Activated gamma-delta T cell treated with Interleukin-2 at 50 U/mL for 16 hours (primary cell): ENCODE measurements at places on chromosomes 16 and 17.

DNA sequence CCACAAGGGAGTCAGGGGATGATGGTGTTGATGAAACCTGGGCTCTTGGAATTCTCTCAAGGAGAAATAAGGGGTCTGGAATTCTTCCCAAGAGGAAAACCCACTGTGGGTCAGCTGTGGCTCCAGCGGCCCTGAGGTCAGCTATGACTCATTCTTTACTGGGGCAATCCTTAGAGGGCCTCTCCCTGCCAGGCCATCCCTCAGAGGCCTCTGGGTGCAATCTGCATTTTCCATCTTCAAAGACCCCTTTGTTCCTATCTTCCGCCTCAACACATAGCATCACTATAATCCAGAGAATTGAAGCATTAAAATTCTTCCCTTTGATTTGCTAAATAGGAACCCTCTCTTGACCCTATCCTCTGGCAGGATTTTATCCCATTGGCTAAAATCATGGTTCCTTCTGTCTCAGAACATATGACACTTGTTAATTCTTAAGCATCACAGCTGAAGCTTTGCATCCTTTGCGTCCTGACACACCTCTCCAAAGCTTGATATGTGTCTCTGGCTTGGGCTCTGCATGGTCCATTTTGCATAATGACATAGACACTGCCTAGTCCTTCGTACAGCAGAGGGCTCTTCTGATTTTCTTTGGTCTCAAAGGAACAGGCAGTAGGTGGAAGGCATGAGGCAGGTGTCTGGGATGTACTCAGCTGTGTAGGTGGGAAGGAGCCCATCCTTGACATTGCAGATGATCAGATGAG is 4.4 kb upstream of the KRT37 start:
- no peak for DNase-seq

DNA sequence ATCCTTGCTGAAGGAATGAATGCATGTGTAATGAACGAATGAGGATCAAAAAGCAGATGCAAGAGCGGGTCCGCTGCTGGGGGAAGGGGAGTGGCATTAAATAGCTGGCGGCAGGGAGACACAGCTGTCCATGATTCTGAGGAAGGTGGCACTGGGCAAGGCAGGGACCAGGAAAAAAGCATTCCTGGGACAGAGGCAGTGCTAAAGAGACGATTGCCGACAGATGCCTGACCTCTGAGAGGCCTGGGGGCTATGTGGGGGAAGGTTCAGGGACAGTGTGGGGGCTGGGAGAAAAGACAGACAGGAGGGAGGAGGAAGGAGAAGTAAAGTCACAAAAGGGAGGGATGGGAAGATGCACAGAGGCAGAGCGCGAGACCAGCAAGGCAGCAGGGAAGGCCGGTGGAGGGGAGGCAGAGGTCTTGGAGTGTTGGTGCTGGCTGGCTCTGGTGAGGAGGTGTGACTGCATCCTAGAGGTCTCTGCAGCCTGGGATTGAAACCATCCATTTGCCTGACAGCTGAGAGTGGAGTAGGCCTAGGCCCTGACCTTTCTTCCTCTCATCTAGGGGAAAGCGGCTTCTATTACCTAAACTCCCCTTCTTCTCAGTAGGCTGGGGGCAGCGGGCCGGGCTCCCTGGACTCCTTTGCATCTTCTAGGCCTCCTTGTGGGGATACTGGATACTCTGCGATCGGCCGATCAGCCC is 109.9 kb downstream of the SDK2 start:
- no peak for DNase-seq

GRCh38 chr16:46650254-46650623 is 29.1 kb upstream of the SHCBP1 start:
- DNase-seq, result no peak

DNA sequence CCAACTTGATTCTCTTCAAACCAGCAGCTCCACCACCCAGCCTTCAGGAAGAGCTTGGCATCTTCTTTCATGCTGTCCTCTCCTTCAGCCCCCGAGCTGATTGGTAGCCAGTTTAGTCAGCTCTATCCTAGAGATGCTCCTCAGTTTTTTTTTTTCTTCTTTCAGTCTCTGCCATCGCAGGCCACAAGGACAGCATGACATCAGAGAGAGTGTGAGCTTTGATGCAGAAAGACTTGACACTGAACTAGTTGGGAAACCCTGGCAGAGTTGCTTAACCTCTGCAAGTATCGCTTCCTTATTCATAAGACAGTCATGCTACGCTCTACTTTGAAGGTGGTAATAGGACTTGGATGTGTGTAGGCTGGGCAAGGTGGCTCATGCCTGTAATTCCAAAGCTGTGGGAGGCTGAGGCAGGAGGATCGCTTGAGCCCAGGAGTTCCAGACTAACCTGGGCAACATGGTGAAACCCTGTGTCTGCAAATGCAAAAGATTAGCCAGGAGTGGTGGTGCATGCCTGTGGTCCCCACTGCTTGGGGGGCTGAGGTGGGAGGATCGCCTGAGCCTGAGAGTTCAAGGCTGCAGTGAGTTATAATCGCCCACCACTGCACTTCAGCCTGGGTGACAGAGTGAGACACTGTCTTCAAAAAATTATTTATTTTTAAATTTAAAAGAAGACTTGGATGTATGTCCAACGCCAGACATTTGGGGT is 2.6 kb downstream of the CD300LB start:
- no peak for DNase-seq

DNA sequence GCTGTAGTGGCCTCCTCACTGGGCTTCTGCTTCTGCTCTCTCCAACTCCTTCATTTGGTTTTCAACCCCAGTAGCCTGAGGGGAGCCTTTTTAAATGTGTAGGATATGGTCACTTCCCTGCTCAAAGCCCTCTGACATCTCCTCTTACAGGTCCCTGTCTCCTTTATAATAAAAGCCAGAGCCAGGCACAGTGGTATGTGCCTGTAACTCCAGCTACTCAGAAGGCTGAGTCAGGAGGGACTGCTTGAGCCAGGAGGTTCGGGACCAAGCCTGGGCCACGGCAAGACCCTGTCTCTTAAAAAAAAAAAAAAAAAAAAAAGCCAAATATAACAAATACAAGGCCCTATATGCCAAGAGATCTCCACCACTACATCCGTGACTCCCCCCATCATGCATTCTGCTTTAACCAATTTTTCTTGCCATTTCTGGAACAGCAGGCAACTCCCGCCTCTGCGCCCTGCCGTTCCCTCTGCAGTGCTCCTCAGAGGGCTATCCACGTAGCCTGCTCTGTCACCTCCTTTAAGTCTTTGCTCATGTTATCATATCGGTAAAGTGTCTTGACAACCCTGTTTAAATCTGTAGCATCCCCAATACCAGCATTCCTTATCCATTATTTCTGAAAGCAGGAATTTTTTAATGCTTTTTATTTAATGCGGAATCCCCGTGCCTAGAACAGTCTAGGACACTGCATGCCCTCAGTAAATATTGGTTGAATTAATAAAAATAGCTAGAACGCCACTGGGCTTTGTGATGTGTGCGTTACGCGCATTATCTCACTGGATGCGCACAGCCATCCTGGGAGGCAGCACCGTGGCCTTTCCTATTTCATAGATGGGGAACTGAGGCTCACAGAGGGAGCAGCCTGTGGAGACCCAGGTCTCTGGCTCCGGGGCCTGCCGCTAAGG is 9.5 kb downstream of the ZNF771 start:
- no peak for DNase-seq

DNA sequence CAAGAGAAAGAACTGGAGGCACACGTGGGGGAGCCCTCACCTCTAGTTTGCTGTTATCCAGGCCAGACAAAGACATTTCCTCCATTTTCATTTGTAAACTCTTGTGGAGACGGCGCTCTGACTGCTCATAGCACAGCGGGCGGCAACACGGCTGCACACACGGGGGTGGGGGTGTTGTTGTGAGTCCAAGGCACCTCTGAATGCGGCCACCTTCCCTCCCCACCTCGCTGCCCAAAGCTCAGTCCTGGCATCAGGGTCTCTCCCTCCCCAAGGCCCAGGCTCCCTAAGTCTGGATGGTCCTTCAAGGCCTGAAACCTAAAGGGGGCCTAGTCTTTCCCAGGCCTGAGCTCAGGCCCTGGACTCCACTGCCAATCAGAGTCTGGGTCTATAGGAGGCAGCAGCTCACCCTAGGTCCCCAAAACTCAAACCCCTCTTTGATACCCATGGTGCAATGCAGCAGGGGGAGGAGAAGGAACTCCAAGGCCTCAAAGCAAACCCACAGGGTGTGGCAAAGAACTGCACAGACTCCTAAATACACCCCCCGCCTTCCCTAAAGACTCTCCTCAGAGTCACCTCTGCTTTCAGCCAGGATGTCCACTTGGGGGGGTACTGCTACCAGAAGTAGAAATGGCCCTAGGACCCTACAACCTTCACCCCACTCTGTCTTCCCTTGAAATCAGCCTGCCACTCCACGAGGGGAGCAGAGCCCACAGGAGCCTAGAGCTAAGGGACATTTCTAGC is 1.5 kb downstream of the ATXN7L3 start:
- peak; percentile 38 for DNase-seq

- DNase-seq, result no peak
Measured at GRCh38 chr16:57349212-57350031, 9.2 kb upstream of the CCL22 start.

- DNase-seq, result no peak
Measured at GRCh38 chr17:50256826-50257618, 17.2 kb upstream of the TMEM92 start.

DNA sequence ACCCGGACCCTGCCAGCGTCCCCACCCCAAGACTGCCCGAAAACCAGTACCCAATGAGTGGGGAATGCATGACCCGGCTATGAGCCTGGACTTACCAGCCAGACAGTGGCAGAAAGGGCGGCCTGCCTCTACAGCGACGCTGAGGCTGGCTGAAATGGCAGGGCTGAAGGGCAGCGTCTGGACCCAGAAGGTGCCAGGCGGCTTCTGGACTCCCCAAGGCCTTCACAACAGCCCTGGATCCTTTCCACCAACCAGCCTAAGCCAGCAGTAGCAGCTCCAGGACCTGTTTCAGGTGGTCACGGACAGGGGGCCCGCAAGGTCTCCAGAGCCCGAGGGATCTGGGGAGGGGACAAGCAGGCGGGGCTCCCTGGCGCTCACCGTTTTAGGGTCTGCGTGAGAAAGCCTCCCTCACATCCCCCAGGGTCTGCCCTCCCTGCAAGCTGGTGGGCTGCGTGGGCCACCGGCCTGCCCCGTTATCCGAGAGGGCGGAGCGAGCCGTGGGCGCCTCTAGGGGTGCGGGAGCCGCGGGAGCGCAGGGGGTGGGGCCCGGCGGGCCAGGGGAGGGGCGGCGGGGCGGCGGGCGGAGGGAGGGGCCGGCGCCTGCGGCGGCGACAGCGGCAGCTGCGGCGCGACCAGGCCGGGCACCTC is at the start of gene RIPOR1:
Gene RIPOR1, plus strand, starts transcription at position 608 of the 648 bp plus-strand sequence. CDS start 9,618 bp downstream, outside the sequence.
- no peak for DNase-seq

DNA sequence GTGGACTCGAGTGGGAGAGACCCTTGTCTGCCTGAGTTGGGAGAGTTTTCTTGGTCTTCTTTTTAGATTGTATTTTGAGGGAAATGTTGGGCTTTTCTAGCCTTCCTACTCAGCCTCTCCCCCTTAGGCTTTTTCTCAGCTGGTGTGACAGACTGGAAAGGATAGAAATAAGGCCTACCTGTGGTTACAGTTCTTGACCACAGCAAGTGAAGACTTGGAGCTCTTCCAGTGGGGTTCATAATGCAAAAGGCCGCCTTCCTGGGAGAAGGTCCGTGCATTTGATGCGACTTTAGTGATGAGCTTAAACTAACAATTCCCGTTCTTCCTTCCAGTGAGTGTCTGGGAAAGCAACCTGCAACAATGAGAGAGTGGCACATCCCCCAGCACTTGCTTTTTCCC is 56.8 kb downstream of the B9D1 start:
- DNase-seq, result no peak

- DNase-seq, result peak; percentile 54
Measured at GRCh38 chr16:84115919-84116719, 623 bp downstream of the MBTPS1 start.

DNA sequence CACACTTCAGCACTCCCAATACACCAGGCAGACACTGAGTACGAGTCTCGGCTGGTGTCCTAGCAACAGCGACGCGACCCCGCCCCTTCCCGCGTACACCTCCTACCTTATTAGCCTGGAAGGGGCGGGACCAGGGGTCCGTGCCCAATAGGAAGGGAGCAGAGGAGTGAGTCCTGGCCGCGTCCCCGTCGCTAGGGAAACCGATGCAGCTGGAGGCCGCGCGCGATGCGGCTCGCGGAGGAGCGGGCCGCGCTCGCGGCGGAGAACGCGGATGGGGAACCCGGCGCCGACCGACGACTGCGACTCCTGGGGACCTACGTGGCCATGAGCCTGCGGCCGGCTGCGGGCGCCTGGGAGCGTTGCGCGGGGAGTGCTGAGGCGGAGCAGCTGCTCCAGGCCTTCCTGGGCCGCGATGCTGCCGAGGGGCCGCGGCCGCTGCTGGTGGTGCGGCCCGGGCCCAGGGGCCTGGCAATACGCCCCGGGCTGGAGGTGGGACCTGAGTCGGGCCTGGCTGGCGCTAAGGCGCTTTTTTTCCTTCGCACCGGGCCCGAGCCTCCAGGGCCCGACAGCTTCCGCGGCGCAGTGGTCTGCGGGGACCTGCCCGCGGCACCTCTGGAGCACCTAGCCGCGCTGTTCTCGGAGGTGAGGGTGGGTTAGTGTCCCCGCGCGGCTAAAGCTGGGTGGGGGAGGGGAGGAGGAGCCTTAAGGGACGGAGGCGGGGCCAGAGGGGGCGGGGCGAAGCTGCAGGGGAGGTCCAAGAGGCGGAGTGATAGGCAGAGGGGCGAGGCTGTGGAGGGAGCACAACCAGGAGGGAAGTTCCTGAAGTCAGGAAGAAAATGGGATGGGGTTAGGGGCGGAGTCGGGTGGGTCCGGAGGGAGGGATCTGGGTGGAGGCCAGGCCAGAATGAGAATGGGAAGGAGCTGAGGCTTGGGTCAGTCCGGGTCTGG is at the start of gene DNAH9:
Gene DNAH9, plus strand, starts transcription at position 197 of the 948 bp plus-strand sequence. Its CDS starts 29 bp downstream, at position 226.
- no peak for DNase-seq

DNA sequence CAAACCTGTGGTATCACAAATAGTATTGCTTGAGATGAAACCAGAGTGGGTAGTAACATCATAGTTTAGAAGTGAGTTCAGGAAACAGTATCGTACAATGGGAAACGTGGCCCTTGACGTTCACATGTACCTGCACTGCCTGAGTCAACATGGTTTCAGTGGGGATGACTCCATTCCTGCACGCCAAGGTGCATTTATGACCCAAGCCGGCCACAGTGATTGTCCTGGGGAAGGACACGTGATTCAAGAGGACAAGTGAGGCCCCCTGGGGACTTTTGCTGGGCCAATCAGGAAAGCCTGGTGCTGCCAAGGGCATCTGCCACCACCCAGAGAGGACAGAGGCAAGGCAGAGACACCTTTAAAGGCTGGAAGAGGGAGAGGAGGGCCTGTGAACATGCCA is 119.2 kb downstream of the AXIN2 start:
- DNase-seq, result no peak

DNA sequence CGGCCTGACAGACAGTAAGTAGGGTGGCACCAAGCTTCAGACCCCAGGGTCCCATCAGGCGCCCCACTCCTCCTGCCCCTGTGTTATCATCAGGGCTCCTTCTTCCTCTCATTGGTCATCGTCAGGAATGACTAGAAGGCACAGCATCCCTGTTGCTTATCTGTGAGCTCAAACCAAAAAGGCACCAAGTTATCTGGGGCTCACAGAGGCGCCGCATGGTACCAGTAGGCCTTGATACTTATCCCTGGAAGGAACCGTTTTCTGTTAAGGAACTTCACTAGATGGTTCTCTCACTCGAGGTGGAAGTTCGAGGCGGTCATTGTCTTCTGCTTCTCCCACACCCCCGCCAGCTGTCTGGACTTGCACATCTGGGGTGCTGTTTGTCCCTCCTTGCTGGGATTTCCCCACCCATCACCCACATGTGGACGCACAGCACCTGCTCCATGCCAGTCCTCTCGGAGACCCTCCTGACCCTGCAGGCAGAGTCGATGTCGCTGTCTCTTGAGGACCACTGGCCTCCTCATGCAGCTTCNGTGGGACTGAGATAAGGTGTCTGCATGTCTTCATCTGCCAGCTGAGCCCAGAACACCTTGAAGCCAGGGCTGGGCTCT is 52.1 kb downstream of the METRNL start:
- no peak for DNase-seq
